Germinal center (tissue), 1 donor: ENCODE measurements at places on chromosomes 5 and 9.

- no peak for DNase-seq
These were observed 40.2 kb upstream of the TRIM32 start for GRCh38 chr9:116646661-116647514.

- peak; percentile 23 for DNase-seq
These were observed 28.0 kb downstream of the TEX10 start for GRCh38 chr9:100324594-100325200.

DNA sequence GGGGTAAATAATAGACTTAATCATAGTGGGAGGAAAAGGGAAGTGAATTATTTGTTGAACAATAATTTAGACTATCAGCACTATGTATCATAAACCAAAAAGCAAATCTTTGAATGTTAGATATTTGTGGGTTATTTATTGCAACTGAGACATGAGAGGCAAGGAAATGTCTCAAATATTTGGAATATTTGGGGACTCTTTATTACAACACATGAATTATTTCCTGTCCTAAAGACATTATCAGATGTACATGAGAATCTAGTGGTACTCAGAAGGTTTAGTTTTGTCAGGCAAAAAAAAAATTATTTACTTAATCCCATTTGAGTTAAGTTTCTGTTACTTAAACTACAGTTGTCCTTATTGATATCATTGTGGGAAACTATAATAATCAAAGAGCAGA, 91.1 kb downstream of the TLR4 start:
- DNase-seq = no peak

DNA sequence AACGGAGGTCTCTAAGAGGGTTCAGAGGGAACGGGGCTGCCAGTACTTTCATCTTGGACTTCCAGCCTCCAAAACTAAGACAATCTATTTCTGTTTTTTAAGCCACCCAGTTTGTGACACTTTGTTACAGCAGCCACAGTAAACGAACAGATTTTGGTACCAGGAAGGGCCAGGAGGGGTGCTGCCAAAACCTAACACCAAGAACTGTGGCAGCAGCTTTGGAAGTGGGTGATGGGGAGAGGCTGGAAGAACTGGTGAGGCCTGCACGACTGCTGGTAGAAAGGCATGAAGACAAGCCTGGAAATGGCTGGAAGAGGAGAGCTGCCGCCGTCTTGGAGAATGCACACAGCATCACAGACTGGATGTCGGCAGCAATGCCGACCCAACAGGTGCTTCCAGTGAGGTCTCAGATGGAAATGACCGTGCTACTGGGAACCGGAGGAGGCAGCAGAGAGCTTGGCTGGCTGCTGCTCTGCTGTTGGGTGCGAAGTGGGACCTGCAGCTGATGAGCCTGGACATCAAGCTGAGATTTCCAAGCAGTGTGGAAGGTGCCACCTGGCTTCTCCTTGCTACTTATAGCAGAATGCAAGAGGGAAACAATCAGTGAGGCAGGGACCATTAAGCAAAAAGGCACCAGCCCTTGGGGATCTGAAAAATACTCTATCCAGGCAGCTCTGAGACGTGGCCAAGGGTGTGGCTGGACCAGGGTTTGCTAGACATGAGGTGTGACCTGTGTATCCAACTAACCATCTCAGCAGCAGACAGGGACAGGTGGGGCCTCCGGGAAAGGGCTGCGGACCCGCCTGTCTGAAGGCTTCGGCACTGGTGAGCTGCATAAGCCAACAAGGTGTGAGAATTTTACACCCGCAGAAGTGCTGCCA, 4.7 kb upstream of the TMEM210 start:
- DNase-seq = peak; percentile 56

DNA sequence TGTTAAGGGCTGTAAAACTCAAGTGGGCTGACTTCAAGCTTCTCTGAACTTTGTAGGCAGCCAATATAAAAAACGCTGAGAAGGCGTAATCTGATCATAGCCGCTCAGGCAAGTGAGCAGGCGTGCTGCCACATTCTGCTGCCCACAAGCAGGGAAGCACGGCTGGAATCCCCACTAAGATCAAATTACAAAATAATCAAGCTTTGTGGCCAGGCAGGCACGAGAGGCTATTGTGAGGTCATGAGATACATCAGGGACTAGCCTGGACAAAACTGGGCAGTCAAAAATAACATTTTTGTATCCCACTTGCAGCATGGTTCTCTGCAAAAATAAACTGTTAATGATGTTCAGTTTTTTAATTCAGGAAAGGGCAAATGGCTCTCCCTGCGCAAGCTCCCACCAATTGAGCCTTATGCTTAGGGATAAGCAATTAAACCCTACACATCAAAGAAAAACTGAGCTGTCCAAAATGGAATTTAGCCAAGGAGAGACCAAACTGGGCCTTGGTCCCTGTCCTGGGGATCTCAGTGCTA, 64.0 kb downstream of the POU5F2 start:
- no peak for DNase-seq

- DNase-seq = no peak
These were observed 832.0 kb downstream of the TLR4 start for GRCh38 chr9:118536153-118536552.

- DNase-seq = no peak
These were observed 17.9 kb upstream of the MSMP start for GRCh38 chr9:35771943-35772342.

DNA sequence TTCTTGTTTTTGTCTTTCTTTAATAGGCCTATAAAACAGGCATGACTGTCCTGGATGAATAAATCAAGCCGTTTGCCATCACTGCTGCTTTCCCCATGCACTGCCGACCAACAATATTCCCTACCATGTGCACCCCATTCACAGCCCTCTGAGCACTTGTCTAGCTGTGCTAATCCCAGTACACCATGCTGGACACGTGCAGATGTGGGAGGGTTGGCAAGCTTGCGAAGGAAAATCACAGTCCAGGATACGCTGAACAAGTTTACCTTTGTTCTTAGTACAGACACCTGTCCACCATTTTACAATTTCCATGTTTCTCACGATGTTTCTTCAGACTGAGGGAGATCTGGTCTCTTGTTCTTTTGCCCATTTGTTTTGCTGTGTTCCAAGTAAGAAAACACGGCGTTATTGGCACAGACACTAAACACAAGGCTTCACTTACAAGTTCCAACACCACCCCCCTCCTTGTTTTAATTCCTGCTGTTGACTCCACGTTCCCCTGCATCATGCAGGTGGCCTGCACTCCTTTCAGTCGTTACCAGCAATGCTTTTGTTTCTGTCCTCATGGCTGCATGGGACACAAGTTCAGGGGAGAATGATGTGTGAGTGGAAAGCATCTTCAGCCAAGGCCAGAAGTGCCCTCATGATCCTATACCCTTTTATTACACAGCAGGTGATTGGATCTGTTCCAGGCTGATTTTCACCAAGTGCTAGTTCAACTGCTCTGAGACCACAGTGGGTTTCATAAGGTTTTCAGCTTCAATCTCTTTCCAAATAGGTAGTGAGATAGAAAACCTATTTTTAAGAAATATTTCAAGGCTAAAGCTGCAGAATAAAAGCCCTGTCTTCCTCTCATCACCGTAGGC, 608.9 kb downstream of the IRX1 start:
- DNase-seq = no peak

GRCh38 chr9:133852431-133852830, 114.3 kb upstream of the SARDH start:
- DNase-seq = no peak
